ENCODE measurements at places on chromosomes 6 and 20.

- DNase-seq: no peak
These were observed 104.6 kb upstream of the CDYL start for GRCh38 chr6:4671587-4672115.

DNA sequence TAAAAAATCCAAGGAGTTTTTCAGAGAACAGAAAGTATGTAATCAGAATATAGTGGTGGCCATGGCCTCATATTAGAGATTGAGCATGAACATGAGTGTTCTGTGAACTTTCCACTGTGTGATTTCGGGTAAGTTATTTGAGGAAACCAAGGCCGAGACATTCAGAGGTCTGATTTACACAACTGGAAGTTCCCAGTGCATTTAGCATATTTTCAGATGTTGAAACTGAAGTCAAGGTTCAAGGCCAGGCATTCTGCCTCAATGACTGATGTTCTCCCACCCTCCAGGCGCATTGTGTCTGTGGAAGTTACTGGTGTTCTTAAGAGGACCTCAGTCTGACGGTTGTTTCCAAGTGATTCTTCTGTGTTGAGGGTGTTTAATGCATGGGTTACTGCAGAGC, 26.2 kb downstream of the RNF144B start:
- no peak for DNase-seq

DNA sequence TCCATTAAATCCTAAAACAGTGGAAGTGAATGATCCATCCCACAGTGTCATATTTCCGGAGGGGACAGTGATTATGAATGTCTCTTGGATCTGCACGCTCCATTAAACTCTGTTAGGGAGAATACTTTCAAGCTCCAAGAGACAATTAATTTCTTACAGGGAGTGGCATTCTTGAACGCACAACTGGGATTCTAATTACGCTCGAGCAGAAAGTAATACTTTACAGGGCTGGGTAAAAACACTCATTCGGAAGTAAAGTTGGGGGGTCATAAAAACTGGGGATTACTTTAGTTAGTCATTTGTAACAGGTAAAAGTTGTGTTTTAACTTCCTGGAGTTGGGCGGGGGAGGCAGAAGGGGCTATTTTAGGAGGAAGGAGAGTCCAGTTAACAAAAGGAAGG, 151.8 kb downstream of the ZFP64 start:
- DNase-seq: no peak

- no peak for DNase-seq
These were observed 75.5 kb downstream of the NOL4L start for GRCh38 chr20:32509639-32510066.

DNA sequence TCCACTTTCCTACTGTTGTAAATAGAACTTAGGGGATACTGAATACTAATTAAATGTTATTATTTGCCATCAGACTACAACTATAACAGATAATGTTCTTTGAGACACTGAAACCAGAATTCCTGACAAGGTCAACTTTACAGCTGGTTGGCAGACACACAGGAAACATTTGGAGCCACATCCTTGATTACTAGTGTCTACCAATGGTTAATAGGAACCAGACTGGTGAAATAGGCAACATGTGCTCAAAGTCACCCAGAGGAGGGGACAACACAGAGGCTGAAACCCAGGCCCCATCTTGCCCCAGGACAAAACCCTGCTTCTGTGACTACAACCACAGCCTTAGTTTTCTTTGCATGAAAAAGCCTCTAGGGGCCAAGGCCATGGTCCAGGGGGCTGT, 47.8 kb upstream of the NT5E start:
- no peak for DNase-seq

- DNase-seq: no peak
These were observed 2.7 kb upstream of the HACE1 start for GRCh38 chr6:104862456-104862855.

- no peak for DNase-seq
These were observed 24.4 kb downstream of the KCNQ2 start for GRCh38 chr20:63448031-63448430.

DNA sequence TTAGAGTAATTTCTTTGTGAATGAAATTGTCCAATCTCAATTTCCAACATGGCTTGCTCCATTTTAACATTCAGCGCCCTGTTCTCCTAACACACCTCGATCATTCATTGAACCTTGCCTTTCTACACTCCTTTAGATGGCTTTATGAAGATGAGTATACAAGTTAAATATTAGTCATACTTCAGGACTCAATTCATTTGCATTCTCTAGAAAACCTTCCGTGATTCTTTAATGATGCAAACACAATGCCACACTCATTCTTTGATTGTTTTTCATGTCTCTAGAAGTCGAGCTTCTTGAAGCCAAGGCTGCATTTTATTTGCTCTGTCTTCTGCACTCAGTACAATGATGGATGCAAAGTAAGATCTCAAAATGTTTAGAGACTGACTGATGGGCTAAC, 641.2 kb downstream of the DOK5 start:
- DNase-seq: no peak

- DNase-seq: no peak
These were observed 24.5 kb upstream of the TCFL5 start for GRCh38 chr20:62885896-62886708.

- DNase-seq: no peak
These were observed 15.6 kb upstream of the BICRAL start for GRCh38 chr6:42766163-42766670.

- DNase-seq: no peak
These were observed 4.6 kb downstream of the DTNBP1 start for GRCh38 chr6:15658181-15658744.

GRCh38 chr6:120103618-120104017, 754.1 kb upstream of the MAN1A1 start:
- DNase-seq: no peak

- no peak for DNase-seq
These were observed 29.4 kb downstream of the PFDN4 start for GRCh38 chr20:54237116-54237943.

- no peak for DNase-seq
These were observed 129.0 kb upstream of the THEMIS start for GRCh38 chr6:128029826-128030225.

GRCh38 chr20:25035921-25036320, 22.0 kb downstream of the ACSS1 start:
- no peak for DNase-seq

DNA sequence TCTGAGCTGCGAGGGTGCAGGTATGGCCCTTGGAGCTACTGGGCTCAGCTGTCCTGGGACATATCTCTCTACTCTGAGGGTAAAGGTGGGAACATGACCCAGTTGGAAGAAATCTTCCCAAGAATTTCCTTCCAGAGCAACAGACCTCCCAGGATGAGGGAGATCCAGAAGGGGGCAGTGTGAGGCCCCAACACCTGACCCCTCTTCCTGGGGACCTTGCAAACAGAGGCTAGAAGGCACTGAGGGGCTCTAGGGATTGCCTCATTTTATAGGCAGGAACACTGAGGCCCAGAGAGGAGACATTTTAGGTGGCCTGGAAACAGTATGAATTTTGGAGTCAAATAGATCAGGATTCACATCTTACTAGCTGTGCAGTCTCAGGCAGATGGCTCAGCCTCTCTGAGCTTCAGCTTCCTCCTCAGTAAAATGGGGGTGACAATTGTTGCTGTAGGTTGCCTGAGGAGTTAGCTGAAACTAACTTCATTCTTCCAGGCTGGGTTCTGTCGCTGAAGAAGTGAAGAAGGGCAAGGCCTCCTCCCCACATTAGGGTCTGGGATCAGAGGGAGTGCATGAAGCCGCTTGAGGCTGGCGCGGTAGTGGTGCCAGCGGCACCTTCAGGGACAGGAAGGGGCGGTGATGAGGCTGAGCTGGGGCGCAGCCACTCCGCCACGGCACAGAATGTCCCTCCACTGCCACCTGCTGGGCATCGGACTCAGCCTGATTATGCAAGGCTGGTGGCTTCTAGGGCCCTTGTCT, 11.4 kb downstream of the KCNK17 start:
- peak; percentile 48 for DNase-seq

DNA sequence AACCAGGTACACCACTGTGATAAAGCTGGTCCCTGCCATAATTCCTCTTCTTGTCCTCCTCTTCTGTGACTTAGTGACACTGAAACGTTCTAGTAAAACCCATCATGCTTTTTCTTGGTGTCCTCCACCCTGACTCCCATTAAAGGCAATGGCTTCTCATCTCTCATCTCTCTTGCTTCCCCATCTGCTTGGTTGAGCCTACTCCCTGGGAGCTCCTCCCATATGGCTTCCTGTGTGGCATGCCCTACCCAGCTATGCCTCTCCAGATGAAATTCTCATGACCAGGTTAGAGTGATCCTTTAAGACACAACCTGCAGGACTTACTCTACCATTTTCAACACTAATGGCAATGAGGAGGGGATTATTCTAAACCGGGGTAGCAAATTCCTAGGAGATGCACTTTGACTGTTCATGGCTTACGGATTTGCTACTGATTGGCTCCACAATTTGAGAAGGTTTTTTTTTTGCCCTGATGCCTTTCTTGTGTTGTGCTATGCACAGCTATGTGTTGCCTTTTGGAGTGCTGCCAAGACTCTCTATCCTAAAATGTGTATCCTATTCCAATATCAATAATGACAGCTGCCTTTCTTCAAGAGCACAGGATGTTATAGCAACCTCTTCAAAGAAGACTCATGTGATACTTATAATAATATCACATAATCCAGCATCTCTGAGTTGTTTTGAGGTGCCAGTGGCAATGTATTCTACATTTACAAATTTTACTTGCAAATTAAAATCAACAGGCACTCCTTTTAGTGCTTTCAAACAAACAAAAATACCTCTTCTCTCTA, 6.1 kb downstream of the SIRPG start:
- DNase-seq: no peak

GRCh38 chr20:58892932-58893224, 40.4 kb downstream of the GNAS start:
- DNase-seq: no peak

GRCh38 chr6:166415306-166415705, 32.6 kb upstream of the MPC1 start:
- no peak for DNase-seq

DNA sequence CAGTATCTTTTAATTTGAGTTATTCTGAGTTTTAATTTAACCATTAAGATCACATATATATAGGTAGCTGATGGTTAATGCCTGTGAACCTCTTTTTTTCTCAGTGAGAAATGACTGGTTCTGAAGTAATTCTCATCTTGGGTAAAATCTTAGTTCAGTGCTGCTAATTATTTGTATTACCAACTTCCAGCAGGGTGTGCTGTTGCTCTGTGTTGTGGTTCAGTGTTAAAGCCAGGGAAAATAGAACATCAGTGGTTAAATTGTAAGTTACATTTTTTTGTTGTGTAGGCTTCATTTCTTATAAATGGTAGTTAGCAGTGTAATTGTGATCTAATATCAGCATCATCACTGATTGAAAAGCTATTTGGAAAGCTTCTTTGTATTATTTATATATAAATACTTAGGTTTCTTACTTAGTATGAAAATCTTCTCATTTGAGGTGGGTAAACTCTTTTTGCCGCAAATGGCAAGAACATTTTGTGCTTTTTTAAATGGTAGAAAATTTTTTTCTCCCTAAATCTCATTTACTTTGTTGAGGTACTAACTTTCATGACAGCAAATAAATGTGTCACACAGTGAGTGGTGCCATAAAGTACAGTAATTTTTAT, 43.7 kb downstream of the CDC5L start:
- peak; percentile 37 for DNase-seq

DNA sequence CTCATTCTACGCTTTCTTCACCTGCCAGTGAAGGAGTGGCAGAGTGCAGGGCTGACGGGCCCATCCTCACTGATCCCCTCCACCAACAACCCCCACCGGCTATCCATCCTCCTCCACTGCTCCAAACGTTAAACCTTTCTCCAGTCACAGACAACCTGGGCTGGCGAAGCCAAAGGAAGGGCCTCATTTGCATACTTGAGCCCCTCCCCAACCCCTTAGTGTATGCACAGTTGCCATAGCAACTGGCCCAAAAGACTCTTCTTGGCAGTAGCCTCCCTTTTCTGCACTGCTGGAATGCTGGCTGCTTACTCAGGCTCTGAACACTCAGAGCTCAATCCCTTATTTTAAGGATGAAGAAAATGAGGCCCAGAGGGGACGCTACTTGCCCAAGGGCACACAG, 130.3 kb downstream of the GRM4 start:
- no peak for DNase-seq

GRCh38 chr6:2264932-2265331, 19.5 kb upstream of the GMDS start:
- DNase-seq: no peak

GRCh38 chr6:142155091-142155490, 8.0 kb downstream of the VTA1 start:
- no peak for DNase-seq

- no peak for DNase-seq
These were observed 237.3 kb upstream of the CNR1 start for GRCh38 chr6:88403486-88403885.

DNA sequence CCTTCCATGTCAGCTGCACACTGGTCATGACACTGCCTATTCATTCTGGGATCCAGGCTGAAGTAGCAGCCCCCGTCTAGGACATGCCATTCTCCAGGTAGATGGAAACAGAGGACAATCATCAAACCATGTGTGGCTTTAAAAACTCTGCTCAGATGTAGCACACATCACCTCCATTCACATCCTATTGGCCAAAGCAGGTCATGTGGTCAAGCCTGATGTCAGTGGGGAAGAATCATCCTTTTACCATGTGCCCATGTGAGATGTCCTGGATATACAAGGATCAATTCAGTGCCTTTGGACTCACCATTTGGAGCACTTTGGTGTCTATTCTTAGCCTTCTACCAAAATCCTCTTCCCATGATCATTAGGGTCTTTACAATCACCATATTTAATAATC, 99.5 kb downstream of the CDC5L start:
- no peak for DNase-seq

GRCh38 chr20:48684501-48685041, 143.2 kb downstream of the PREX1 start:
- DNase-seq: no peak

DNA sequence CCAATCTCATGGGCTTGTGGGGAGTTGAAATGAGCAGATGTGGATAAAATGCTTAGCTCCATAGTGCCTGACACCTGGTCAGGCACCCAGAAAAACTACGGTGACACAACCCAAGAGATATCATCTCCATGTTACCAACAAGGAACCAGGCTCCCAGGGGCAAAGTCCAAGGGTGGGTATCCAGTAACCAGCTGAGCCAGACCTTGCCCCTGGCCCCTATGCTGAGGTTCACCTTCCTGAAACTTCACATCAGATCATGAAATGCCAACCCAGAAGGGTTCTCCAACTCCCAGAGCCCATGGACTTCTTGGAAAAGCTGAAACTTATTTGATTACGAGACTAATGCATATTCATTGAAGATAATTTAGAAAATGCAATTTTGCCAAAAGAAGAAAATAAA, 141.8 kb upstream of the KCNG1 start:
- no peak for DNase-seq

- DNase-seq: no peak
These were observed 12.4 kb downstream of the PKIG start for GRCh38 chr20:44594730-44595129.

- no peak for DNase-seq
These were observed 42.2 kb upstream of the DACT2 start for GRCh38 chr6:168361766-168362165.

GRCh38 chr6:71385111-71385822, 96.7 kb downstream of the OGFRL1 start:
- no peak for DNase-seq

- DNase-seq: no peak
These were observed 55.3 kb downstream of the ERMARD start for GRCh38 chr6:169806701-169807100.
